ENCODE measurements at places on chromosomes 7 and 10.

DNA sequence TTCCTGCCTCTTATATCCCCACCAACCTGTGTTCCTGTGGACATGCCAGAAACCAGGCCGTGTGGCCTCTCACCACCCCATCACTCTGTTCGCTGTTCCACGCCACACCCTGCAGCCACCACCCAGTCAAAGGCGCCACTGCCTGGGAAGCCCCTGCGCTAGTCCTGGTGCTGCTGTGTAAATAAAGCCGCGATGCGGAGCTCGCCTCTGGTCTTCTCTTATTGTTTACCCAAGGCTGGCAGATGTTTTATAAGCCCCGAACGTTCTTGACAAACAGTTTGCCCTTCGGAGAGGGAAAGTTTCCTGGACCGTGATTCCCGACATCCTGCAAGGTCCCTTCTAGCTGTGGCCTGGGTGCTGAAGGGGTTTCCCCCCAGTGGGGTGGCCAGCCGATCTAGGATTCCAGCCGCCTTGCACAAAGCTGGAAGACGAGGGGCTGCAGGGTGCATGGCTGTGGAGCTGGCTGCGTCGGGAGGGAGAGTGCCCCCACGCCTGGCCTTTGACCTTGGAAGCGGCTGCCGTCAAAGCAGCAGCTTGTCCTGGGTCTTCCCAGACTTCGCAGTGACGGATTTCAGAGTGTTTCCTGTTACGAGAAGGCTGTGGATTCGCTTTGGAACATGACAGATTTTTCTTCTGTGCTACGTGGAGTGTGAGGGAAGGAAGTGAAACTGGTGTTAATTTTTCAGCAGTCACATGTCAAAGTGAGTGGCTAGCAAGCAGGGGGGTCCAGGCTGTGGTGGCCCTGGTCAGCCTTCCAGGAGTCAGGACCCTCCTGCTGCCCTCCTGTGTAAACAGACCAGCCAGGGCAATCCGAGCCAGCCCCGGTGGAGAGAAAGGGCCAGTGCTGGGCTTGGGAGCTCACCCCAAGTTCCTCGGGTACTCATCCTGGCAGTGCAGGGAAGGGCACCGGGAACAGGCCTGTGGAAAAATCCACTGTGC lies 61.6 kb downstream of the LHPP start:
- DNase-seq, result no peak

DNA sequence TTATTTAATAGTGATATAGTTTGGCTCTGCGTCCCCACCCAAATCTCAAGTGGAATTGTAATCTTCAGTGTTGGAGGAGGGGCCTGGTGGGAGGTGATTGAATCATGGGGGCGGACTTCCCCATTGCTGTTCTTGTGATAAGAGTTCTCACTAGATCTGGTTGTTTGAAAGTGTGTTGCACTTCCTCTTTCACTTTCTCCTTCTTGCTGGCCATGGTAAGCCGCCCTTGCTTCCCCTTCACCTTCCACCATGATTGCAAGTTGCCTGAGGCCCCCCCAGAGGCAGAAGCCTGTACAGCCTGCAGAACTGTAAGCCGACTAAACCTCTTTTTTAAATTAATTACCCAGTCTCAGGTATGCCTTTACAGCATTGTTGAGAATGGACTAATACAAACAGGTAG lies 101.4 kb downstream of the MTPAP start:
- DNase-seq, result no peak

- no peak for DNase-seq
Observed at GRCh38 chr7:2941216-2941859, 97.2 kb upstream of the GNA12 start.

DNA sequence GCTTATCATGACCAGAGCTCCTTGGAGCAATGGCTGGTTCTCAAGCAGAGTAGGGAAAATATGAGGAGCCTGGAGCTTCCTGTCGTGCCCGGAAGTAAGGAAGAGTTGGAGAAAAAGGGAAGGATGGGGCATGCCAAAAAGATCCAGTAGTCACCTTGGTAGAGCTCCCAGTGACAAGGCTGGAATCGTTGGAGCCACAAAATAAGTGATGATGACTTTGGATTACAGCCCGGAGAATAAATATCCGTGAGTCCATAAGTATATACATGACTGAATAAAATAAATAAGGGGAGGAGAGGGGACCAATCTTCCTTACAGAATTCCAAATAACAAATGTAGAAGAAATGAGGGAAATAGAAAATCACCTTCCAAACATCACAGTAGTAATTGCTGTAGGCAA lies 29.3 kb downstream of the LMTK2 start:
- DNase-seq, result no peak

DNA sequence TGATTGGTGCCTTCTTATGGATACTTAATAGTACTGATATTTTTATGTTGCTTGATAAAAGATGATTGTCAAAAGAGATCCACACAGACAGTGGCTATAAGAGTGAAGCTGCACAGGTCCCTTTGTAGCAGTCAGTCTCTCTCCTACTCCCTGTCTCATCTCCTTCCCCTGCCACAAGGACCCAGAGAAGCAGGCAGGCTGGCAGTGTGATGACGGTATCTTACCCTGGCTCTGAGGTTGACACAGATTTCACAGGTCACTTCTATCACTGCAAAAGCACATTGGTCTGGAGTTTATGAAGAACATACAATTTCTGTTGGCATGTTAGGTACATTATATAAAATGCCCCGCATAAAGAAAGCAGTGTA lies 64.4 kb upstream of the AHR start:
- no peak for DNase-seq

DNA sequence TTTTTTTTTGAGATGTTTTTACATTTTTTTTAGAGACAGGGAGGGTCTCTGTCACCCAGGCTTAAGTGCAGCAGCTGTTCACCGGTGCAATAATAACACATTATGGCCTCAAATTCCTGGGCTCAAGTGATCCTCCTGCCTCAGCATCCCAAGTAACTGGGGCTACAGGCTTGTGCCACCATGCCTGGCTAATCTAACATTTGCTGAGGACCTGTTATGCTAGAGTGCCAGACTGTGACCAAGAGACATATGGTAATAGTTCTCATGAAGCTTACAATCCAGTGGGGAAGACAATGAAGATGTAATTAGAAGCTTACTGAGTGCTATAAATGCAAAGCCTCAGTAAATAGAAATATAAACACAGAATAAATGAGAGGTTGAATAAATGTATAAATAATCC lies 17.6 kb upstream of the ORC5 start:
- DNase-seq, result no peak

- no peak for DNase-seq
Observed at GRCh38 chr10:25082276-25083204, 66.1 kb downstream of the THNSL1 start.

- no peak for DNase-seq
Observed at GRCh38 chr10:105925045-105925785, 1239.3 kb downstream of the SORCS1 start.

- DNase-seq, result no peak
Observed at GRCh38 chr7:98668255-98668654, 51.2 kb downstream of the NPTX2 start.

DNA sequence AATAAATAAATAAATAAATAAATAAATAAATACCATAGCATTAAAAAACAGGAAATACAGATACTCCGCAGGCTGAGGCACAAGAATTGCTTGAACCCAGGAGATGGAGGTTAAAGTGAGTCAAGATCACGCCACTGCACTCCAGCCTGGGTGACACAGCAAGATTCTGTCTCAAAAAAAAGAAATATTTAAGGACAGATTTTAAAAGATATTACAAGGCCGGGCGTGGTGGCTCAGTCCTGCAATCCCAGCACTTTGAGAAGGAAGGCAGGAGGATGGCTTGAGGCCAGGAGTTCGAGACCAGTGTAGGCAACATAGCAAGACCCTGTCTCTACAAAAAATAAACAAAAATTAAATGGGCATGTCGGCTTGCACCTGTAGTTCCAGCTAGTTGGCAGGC lies 17.5 kb upstream of the SNX8 start:
- DNase-seq, result no peak

DNA sequence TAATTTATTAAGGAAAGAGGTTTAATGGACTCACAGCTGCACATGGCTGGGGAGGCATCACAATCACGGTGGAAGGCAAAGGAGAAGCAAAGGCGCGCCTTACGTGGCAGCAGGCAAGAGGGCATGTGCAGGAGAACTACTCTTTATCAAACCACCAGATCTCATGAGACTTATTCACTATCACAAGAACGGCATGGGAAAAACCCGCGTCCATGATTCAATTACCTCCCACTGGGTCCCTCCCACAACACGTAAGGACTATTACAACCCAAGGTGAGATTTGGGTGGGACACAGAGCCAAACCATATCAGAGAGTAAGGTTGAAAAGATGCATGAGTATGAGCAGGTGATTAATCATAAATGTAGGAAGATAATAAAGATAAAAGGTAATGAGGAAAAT lies 3.2 kb upstream of the JCAD start:
- DNase-seq, result no peak

DNA sequence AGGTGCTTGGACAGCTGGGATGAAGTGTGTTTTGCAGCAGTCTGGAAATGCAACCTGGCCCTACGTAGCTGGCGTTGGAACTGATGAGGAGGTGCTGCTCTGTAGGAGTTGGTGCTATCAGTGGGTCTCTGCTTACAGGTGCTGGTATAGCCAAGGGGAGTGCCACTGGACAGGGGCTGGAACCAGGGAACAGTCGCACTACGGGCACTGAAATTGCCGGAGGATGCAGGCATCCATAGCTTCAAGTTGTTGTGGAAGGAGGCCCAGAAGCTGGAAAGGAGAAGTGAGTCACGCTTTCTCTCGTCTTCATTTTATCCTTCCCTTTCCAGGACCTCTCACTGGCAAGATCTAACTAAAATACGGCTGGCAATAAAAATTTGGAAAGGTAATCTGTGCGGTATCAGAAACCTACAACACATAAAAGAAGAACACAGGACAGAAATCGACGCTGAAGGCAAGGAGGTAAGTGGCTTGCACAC lies 25.8 kb downstream of the MACC1 start:
- no peak for DNase-seq

DNA sequence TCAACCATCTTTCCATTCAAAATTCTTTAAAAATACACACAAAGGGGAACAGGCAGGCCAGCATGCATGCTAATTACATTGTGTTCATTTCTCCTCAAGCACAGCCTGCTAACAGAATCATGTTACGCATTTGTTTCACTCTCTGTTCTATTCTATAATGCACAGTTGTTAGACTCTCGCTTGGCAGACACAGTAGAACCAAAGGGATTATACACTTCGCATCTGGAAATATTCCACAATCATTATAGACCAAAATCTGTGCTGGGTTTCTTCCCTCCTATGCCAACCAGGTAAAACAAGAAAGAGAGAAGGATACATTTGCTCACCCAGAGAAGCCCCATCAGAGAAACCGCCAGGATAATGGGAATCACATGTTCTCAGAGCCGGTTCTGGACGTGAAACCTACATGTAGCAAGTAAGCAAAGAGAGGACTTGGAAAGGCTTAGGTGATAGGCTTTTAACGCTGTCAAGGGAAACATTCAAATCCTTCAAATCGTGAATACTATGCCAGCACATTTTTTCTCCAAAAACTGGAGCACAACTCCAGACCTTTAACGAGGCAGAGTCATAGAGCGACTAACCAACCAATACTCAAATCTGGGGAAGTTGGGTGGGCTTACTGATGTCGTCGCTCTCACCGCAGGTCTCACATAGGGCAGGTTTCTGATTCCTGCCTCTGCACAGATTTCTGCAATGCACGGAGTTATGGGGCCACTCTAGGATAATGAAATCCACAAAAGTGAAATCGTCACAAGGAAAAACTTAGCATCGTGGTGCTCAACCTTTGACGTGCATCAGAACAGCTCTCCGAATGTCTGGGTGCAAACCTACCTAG lies 380.5 kb upstream of the AUTS2 start:
- no peak for DNase-seq

DNA sequence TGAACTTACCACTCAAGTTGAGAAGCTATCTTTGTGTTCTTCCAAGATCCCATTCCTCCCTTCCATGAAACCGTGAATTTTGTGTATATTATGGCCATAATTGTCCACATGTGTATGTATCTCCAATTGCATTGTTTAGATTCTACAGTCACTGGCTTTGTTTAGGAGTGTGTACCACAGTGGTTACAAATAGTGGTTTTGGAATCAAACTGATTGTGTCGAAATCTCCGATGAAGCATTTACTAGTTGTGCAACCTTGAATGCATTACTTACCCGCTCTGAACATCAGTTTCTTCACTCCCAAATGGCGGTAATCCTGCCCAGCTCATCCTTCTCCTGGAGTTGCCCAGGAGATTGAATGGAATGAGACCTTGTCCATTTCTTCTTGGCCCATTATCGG lies 145.0 kb upstream of the ZNF32 start:
- DNase-seq, result no peak

DNA sequence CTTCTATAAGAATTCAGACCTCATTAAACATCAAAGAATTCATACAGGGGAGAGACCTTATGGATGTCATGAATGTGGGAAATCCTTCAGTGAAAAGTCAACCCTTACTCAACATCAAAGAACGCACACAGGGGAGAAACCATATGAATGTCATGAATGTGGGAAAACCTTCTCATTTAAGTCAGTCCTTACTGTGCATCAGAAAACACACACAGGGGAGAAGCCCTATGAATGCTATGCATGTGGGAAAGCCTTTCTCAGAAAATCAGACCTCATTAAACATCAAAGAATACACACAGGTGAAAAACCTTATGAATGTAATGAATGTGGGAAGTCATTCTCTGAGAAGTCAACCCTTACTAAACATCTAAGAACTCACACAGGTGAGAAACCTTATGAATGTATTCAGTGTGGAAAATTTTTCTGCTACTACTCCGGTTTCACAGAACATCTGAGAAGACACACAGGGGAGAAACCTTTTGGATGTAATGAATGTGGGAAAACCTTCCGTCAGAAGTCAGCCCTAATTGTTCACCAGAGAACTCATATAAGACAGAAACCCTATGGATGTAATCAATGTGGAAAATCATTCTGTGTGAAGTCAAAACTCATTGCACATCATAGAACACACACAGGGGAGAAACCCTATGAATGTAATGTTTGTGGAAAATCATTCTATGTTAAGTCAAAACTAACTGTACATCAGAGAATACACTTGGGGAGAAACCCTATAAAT lies 24.1 kb downstream of the ZNF37A start:
- no peak for DNase-seq

GRCh38 chr10:17409170-17409733 lies 45.1 kb downstream of the ST8SIA6 start:
- no peak for DNase-seq

DNA sequence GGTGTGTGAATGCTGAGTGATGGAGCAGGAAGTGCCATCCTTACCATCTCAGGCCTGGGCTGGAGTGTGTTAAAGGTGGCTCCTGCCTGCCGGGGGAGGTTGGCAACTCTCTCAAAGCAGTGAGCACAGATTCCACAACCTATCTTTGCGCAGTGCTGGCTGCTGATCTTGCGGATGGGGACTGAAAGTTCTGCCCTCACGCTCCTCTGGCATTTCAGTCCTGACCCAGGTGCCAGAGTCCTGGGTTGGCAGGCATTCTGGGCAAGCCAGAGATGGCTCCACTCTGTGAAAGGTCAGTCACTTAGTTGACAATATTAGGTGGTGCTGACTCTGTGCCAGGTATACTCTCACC lies 315.5 kb downstream of the RPS24 start:
- no peak for DNase-seq

- no peak for DNase-seq
Observed at GRCh38 chr7:44393238-44394111, 68.1 kb upstream of the CAMK2B start.
